ENCODE measurements at places on chromosomes 6 and 20.

DNA sequence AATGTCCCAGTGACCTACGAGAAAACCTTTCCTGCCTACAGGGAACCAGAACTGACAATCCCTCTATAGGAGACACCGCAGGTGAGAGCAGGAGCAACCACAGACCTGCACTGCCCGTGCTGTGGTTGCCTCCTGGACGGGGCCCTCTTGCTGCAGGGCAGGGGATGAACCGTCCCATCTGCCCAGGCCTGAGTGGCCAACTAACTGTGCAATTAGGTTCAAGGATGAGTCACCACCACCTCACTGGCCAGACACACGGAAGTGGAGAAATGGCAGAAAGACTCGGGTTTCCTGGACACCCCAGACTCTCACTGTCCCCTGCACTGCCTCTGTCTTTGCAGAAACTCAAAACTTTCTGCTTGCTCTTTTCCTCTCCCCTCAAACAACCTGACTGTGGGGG lies 13.8 kb upstream of the HLA-G start:
- no peak for DNase-seq

- DNase-seq = no peak
These were observed 12.0 kb downstream of the GATA5 start for GRCh38 chr20:62463651-62464424.

- DNase-seq = no peak
These were observed 2.1 kb downstream of the FKBP1C start for GRCh38 chr6:63213325-63213724.

DNA sequence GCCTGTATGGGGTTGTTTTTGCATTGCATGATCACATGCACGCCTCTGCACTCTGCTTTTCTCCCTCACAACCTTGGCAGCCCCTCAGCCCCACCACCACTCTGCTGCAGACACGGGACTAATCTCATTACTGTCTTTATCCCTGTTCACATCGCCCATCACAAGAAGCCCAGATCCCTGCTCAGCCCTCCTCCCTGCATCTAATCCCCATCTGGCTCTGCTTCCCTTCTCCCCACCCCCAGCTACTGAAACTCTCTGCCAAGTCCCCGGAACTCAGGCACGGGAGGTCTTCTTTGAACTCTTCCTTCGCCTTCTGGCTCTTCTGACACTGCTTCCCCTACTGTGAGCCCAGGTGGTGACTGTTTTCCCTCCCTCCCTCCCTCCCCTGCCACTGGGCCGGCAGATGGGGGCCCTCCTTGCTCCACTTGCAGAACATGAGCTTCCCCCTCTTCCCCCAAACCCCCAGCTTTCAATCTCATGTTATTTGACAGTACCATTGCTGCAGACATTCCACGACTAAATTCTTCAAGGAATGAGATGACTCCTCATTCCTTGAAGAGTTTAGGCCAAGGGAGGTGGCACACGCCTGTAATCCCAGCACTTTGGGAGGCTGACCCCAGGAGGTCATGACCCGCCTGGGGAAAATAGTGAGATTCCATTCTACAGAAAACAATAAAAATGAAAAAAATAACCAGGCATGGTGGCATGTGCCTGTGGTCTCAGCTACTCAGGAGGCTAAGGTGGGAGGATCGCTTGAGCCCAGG lies 21.9 kb upstream of the TULP1 start:
- DNase-seq = no peak

DNA sequence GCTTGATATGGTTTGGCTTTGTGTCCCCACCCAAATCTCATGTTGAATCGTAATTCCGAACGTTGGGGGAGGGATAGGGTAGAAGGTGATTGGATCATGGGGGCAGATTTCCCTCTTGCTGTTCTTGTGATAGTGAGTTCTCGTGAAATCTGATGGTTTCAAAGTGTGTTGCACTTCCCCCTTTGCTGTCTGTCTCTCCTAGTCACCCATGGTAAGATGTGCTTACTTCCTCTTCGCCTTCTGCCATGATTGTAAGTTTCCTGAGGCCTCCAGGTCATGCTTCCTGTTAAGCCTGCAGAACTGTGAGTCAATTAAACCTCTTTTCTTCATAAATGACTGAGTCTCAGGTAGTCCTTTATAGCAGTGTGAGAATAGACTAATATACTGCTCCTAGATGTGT lies 19.9 kb downstream of the PFDN4 start:
- DNase-seq = no peak

GRCh38 chr6:12327391-12327790 lies 37.2 kb downstream of the EDN1 start:
- DNase-seq = no peak

DNA sequence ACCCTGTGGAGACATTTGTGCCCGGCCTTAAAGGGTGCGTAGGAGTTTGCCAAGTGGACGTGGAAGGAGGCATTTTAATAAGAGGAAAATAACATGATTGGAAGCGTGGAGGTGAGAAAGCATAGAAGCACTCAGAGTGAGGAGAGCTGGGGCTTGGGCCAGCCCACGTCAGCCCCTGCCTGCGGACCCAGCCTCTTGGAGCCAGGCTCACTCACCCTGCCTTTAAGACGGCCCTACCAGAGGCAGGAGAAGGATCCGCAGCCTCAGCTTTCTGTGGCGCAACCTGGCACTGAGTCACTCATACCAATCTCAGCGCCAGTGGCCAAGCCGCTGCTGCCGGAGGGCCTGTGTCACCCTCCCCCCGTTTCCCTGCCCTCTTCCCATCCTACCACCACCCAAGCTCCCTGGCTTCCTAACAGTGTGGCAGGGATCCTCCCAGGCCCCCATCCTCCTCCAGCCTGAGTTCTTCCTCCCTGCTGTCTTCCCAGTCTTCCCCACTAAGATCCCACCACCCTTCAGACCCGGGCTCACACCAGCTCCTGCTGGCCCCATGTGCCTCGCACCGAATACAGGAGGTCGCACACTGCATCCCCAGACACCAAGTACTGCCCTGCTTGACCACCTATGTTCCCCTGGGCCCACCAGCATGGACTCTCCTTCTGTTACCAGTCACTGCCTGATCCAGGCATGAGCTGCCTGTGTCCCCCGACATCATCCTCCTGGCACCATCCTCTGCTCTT lies 285.2 kb downstream of the UST start:
- no peak for DNase-seq

DNA sequence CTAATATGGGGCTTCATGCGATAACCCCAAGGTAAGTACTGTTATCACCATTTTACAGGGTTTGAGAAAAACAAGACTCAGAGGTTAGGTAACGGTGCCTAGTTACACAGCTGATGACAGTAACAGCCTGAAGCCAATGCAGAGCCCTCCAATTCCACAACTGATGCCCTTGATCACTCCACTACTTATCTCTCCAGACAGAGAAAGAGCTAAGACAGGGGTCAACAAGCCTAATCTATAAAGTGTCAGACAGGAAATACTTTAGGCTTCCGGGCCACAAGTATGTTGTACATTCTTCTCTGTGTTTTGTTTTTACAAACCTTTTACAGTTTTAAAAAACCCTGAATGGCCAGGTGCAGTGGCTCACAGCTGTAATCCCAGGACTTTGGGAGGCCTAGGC lies 50.9 kb downstream of the MAP7 start:
- DNase-seq = no peak

All from stimulated activated CD4-positive, alpha-beta T cell treated with anti-CD3 and anti-CD28 coated beads, Interleukin-12 subunit alpha, Interleukin-12 subunit beta, amount 100 ng/mL, for 24 hours (primary cell).